Hematopoietic multipotent progenitor cell treated with erythropoietin and hydrocortisone succinate and interleukin-3 and kit ligand, for 4 days (in vitro differentiated cells): ENCODE measurements at places on chromosomes 2 and 18.

- DNase-seq: no peak
These were observed 45.2 kb upstream of the GCG start for GRCh38 chr2:162197069-162197825.

DNA sequence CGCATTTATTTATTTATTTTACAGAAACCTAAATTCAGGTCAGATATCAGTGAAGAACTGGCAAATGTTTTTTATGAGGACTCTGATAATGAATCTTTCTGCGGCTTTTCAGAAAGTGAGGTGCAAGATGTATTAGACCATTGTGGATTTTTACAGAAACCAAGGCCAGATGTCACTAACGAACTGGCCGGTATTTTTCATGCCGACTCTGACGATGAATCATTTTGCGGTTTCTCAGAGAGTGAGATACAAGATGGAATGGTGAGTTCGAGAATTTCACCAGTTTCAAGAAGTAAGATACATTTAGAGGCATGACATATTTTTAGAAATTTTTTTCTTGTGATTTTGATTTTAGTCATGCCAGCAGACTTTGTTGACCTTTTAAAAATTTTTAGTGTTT is 4.6 kb downstream of the CDCA7 start:
- DNase-seq: no peak

DNA sequence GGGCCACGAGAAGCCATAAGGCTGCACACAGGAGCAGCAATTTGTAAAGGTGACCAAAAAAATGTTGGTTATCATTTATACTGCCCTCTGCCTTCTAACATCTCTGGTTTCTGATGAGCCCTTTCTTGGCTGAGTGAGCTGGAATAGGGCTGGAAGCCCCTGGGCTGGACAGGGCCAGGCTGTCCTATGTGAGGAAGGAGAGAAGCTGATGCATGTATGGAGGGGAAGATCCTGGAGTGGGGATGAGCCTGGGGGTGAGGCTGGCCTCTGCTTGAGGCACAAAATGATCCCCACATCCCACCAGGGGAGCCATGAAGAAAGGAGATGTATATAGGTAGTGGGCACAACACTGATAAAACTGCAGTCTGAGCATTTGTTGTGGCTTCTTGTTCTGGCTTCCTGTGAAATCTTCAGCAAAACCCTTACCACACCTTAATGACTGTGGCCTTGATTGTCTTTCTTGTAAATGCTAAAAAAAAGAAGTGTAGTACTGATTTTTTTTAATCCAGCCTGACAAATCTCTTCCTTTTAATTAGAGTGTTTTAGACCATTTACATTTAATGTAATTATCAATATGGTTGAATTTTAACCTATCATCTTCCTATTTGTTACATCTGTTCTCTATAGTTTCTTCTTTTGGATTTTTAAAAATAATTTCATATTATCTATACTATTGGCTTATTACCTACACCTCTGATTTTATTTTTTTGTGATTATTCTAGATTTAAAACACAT is 5.6 kb downstream of the SNED1 start:
- DNase-seq: no peak

- no peak for DNase-seq
These were observed 12.5 kb downstream of the PRKAG3 start for GRCh38 chr2:218819093-218819492.

DNA sequence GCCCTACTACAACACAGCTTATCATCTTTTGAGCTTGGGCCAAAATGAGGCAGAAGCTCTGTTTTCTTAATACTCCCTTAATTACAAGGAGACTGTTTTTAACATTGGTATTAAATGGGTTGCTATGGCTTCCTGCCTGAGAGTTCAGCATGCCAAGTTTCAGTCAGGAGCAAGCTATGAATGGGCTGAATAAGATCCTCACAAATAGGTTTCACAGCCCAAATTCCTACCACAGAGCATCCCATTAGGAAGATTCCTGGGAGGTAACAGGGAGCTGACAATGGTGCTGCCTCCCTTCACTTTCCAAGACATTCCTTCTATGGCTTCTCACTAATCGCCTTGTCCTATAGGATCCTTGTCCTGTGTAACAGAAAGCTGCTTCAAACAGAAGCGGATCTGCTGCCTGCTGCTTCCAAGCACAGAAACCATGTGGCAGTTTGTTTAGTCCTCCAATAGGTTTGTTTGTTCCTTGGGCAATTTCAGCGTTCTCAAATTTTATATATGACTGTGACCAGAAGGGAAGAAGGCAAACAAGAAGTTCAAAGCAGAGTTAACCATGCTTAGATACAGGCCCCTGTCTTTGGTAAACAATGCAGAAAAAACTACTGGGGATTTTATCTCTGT is 70.9 kb downstream of the NCKAP5 start:
- DNase-seq: no peak

DNA sequence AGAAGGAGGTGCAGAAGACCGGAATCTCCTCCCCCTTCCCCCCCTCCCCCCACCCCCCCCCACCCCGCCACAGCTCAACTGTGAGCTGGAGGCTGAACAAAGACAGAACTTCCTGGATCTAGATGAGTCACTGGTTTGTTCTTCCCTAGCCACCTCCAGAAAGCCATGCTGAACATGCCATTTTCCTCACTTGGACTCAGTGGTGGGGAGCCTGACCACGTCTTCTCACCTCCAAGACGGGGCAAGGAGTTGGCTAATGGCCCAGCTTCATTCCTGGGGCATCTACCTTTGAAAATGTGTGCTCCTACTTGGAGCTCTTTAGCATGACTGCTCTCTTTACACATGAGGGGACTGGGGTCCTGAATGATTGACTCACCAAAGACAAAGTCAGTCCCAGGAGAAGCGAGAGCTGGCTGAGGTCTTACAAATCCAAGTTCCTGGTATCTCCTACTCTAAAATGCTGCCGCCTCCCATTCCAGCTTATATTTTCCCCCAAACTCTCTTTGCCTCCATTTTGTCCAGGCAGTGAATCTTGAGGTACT is 22.6 kb upstream of the FZD5 start:
- DNase-seq: peak; percentile 70

DNA sequence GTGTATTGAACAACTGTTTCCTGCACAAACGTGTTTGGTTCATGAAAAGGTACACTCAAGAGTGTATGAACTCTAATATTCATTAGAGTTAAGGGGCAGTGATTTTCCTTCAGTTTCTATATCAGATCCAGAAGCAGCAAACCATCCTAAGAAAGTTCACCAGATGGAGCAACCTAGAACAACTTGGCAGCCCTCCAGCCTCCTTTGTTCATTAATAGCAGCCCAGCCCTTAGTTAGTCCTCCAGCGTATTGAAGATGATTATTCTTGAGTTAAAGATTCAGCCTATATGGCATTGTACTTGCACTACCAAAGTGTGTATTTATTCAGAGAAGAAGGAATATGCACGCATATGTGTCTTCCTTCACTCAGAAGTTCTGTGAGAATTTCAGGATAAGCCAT is 365.5 kb downstream of the SETBP1 start:
- DNase-seq: no peak

DNA sequence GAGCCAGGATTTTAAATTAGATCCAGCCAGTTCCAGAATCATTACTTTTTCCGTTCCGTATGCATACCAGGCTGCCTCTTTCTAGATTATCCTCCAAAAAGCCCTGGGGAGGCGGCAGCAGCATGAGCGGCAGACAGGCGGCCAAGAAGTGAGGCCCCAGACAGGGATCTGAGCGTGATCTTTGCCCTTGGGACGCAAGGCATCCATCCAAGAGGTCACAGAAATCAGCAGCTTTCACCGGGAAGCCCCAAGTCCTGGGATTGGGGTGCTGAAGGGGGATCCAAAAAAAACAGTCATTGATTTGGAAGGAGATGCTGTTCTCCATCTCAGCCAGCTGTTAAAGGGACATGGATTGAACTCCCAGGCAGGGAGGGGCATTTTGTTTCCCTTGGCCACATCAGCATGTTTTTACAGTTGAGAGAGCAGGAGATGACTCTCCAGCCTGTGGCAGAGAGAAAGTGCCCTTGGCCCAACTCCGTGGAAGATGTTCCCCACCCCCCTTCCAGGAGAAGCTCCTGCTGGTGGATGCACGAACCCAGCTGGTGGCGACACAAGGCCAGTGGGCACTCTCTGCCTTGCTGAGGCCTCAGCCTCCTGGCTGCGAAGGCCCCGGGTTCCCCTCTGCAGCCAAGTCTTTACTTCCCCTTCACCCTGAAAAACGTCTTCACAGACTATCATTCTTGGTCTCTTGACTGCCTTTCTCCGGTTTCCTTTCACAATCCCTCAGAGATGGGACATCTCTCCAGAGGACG is 265.6 kb downstream of the ANAPC1 start:
- peak; percentile 67 for DNase-seq

DNA sequence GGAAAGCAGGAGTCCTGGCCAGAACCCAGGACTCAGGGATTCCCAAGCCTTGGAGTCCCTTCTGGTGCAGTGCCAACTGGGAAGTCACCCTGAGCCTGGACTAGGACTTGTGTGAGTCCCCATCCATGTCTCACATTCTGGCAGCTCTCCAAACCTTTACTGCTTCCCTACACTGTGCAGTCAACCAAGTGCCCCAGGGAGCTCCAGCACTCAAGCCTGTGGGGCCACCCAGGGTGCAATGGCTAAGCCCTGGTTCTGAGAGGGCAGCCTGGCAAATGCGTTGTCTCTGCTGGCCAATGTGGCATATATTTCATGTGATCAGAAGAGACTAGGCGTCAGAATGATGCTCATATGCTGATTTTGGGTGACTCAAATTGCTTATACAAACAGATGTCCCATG is 223.4 kb downstream of the SP3 start:
- no peak for DNase-seq

GRCh38 chr2:144211826-144212225 is 308.1 kb downstream of the ZEB2 start:
- DNase-seq: peak; percentile 72
